Posterior cingulate gyrus (tissue), 11 donors: ENCODE measurements at places on chromosomes 4 and X.

DNA sequence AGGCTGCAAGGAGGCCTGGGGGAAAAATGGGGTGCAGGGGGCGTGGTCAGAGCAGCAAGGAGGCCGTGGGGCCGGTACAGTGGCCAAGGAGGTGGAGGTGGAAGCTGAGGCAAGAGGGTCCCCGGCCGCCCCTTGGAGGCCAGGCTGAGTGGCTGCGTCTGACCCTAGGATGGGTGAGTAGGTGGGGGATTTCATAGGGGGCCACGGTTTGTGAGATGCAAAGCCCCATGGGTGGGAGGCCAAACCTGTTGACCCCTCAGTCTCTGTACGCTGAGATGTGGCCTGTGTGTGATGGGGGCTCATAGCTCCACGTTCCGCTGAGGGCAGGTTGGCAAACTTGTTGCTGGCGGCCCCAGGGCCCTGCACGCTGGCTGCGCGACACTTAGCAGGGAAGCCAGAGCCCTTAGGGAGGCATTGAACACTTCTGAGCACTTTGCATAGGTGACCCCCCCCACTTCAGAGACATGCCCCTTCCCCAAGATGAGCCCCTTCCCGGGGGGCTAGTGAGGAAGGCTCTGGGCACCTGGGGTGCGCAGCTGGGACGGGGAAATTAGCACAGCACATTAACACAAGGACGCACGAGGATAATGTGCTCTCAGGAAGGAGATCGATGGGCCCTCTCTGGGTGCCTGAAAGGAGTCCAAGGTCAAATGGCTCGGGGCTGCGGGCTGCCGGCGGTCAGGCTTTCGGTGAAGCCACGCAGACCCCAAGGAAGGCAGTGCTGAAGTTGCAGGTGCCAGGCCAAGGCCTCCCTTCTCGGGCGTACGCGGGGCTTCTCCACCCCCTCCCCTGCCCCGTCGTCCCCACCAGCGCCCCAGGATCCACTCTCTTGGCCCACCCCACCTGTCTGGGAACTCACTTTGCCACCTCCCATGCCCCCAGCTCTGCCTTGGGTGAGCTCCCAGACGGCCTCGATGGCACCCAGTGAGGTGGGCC lies 107.4 kb downstream of the HMX1 start:
- peak; percentile 67 for DNase-seq

DNA sequence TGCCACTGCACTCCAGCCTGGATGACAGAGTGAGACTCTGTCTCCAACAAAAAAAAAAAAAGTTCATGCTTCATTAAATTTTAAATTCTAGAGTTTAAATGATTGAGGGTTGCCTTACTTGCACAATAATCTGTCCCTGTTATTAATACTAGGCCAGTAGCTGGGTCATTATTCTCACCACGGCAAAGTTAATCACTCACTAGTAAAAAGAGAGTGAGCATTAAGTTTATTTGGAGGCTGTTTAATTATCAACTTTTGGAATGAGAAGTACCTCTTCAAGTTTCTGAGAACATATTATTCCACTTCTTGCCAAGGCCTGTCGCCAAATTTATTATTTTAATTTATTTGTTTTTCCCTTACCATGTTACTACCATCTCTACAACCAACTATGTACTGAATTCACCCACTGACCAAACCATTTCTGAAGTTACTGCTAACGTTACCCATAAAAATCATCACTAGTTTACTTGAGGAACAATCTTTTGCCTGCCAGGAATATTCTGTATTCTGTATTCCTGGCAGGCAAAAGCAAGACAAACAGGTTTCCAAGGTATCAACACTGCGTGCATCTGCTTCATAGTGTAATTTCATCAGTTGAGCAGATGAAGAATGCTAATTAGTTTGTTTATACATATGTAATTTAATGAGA lies 26.5 kb downstream of the GUCY1A1 start:
- DNase-seq = no peak

DNA sequence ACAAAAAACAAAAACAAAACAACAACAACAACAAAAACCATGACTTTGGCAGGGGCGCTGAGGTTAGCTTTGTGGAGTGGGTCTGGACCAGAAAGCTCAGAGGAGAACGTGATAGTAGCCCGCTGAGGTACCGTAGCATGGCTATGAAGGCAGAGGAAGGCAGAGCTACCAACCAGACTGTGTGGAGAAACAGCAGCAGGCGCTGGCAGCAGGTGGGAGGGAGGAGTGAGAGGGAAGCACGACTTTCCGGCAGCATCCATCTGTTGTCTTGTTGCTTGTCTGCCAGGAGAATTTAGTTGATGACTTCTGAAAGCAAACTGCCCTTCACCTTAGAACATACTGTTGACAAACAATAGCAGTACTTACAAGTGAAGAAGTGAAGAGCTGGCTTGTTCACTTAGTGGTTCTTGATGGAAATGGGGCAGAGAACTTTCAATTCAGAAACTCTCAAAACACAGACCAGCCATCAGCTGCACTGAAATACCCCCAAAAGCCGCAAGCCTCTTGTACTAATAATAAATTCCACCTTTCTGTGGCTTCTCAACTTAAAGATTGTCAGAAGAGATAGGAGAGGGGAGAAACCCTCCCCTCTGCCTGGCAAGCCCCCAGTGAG lies 447.2 kb downstream of the SLITRK2 start:
- peak; percentile 3 for DNase-seq

- DNase-seq = no peak
Observed at GRCh38 chrX:112081781-112082652, 559 bp downstream of the TRPC5 start.

DNA sequence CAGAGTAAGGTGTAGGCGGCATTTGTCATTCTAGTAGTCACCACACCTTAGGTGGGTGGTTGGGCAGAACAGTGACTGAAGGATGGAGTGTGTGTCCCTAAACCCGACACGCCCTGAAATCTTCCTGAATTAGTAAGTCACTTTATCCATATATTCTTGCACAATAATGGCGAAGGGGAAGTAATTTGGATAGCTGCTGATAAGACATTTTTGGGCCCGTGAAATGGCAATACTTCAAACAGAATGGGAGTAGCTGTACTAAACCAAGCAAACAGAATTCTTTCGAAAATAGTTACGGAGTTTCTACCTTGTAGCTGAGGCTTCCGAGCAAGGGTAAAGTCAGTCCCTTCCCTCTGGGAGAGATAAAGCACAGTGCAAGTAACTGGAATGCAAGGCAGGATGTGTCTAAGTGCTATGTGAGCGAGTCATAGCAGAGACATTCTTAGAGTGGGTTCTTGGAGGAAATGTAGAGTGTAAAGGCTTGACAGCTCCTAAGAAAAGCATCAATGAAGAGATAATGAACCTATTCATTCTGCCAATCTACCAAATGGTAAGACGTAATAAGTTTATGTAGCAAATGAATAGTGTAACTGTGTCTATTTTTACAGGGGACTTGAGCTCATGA lies 72.8 kb downstream of the CLCN5 start:
- DNase-seq = no peak

GRCh38 chrX:142861557-142861956 lies 164.2 kb upstream of the SPANXN4 start:
- no peak for DNase-seq

DNA sequence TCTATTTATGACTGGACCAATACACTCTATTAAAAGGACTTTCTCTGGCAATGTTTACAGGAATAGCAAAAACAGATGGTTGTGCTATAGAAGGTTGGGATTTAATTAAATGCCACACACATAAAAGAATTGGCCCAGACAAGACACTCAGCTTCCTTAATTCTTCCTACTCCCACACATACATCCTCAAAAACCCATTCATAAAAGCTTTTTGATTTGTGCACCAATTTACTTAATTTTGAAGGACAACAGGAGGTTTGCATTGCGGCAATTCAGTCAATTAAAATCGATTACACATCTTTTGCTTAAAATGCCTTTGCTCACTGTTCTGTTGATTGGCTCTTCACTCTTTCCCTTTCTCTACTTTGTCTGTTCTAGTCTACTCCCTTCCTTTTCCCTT lies 317.1 kb downstream of the CBLL2 start:
- DNase-seq = no peak

- DNase-seq = peak; percentile 91
Observed at GRCh38 chr4:56505269-56506130, at the start of gene ARL9. Gene ARL9 (plus strand): TSS chr4:56505791. CDS start chr4:56505863, 72 bp downstream.

GRCh38 chrX:115268421-115268820 lies 21.1 kb upstream of the LUZP4 start:
- no peak for DNase-seq

- DNase-seq = no peak
Observed at GRCh38 chr4:47074816-47075215, 43.4 kb downstream of the GABRB1 start.

- DNase-seq = no peak
Observed at GRCh38 chr4:141057582-141057981, 75.7 kb downstream of the RNF150 start.

DNA sequence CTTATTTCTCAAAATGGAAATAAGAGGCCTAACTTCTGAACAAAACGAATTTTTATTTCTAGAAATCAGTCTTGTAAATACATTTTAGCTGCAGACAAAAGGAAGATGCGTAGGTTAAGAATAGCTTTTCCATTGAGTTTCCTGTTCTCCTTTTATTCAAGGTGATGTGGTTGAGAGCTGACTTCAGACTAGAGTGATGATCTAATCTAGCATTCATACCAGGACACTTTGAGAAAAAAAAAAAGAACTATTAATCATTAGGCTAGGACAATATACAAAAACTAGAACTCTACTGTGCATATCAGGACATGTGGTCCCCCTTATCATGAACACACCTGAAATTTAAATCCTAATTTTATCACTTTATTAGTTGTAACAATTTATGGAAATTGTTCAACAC lies 884.5 kb upstream of the EPHA5 start:
- DNase-seq = no peak

DNA sequence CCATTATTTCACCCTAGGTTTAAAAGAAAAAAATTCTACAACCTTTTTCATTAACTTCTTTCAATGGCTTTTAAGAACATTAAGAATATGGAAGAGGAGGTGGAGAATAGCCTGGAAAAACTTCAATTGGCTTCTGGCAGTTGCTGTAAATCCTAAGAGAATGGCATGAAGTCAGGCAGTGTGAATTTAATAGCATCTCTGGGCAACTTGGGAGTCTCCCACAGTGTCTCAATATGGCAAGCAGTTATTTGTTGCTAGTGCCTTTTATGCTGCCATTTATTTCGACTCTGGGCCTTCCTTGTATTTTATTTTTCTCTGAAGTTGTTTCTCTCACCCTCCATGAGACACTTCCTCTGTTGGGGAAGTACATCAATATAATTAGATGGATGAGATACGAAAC lies 322.1 kb downstream of the CBLL2 start:
- DNase-seq = no peak

DNA sequence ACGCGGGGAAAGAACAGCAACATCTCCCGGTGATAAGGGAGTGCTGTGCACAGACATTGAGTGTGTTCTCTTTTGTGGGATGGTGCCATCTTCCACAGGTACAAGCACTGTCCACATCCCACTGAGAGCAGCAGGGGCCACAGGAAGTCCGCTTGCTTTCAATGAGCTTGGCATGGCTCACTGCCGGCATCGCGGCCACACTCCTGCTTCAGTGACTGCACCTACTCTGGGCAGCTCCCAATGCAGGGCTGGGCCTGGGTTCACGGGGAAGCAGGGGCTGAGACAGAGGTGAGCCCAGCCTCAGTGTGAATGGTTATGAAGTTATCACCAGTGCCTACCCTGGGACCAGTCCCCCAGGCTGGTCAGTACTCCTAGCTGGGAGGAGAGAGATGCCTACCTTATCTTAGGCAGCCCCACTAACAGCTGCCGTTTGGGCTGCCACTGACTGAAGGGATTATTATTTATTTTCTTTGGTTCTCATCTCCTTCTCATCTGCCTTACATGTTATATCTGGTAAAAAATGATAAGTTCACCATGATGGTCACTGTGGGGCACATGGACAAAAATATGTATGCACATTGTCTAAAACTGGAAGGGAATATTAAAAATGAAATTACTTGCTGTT lies 99.2 kb downstream of the MGST2 start:
- no peak for DNase-seq

DNA sequence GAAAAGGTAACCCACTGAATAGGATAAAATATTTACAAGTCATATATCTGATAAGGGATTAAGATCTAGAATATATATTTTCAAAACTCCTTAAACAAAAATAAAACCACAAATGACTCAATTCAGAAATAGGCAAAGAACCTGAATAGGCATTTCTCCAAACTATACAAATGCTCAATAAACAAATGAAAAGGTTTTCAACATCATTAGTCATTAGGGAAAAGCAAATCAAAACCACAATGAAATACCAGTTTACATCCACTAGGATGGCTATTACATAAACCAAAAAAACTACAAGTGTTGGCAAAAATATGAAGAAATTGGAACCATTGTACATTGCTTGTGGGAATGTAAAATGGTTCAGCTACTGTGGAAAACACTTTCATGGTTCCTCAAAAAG lies 167.0 kb upstream of the GALNT7 start:
- DNase-seq = no peak

GRCh38 chr4:169275180-169275579 lies 4.4 kb upstream of the SH3RF1 start:
- DNase-seq = no peak

- DNase-seq = peak; percentile 59
Observed at GRCh38 chr4:15004739-15005301, 2.5 kb downstream of the CPEB2 start.

GRCh38 chr4:90419124-90419711 lies 292.0 kb downstream of the CCSER1 start:
- DNase-seq = no peak

DNA sequence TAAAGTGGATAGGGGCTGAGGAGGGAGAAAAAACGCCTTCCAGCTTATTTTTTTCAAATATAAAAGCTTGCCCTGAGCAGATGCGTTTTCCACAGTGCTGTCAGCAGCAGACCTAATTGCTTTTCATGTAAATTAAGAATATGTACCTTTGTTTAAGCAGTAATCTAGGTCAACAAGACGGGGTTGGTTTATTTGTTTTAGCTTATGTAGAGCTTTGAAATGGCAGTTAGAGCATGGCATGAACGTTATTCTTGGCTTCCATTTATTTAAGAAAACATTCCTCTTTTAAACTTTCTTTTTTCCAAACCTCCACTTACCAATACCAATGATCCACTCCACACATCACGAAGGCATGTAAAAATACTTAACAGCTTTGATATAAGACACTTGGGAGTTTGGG lies 220.3 kb upstream of the TENM3 start:
- no peak for DNase-seq

GRCh38 chr4:3201718-3202702 lies 46.9 kb upstream of the MSANTD1 start:
- DNase-seq = no peak

DNA sequence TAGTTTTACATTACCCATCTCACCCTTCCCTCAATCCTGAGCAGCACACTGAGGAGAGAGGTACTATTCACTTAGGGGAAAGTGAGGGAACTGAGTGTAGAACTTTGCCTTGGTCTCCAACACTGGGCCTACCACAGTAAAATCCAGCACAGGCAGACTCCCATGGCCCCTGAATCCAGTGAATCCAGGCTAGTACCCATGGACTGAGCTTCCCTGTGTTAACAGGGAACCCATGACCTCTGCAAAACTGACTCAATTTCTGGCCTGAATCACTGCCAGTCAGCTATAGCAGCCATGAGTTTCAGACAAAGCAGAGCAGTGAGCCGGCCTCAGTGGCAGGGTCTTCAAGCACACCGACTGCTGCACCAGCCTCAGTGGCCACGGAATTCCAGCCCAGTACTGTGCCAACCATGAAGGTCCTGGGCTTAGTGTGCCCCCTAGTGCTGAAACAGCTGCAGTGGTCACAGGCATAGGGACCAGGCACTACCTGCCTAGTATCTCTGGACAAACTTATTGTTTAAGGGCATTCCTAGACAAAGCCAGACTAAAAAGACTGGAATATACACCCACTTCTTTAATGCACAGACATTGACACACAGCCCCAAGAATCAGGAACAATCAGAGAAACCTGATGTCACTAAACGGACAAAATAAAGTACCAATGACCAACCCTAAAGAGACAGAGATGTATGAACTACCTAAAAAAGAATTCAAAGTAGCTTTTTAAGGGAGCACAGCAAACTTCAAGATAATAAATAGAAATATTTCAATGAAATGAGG lies 127.4 kb upstream of the RPL34 start:
- no peak for DNase-seq
